ENCODE measurements at places on chromosomes 4 and X. TPM values are rescaled to one million over a fixed set of nuclear protein-coding genes. Genes with fewer than 3 reads are reported as not detected.

POLN gene
- total RNA-seq, result 2.1 TPM

- H3K4me3 ChIP-seq, result peak overlapping the region; percentile 47
- H3K27me3 ChIP-seq, result no peaks in the 10 kb centered on the region
- no peak for DNase-seq
- H3K4me1 ChIP-seq, result peaks cover 53% of the 10 kb centered on the region
- peak overlapping the region; percentile 85 for H3K27ac ChIP-seq
Measured at GRCh38 chrX:30714138-30714537, 60.9 kb downstream of the GK start.

TMPRSS11A gene
- not detected for total RNA-seq

AGTR2 gene
- not detected for total RNA-seq

DNA sequence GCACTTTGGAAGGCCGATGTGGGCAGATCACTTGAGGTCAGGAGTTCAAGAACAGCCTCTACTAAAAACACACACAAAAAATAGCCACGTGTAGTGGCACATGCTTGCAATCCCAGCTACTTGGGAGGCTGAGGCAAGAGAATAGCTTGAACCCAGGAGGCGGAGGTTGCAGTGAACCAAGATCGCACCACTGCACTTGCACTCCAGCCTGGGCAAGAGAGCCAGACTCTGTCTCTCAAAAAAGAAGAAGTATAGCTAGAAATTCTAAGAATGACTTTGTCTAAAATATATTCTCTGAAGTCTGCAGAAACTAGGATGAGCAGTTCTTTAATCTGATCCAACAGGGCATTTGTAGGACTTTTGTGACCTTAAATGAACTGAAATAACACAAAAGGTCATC lies 17.4 kb downstream of the RBM47 start:
- H3K36me3 ChIP-seq, result peaks cover 10% of the 10 kb centered on the region
- peaks cover 2% of the 10 kb centered on the region for H3K27me3 ChIP-seq
- no peak for DNase-seq
- H3K27ac ChIP-seq, result no peak overlapping the region
- peaks cover 32% of the 10 kb centered on the region for H3K4me1 ChIP-seq
- no peak overlapping the region for H3K4me3 ChIP-seq

CSAG1 gene
- total RNA-seq, result not detected
